ENCODE measurements at places on chromosomes 11 and 22. TPM values are rescaled to one million over a fixed set of nuclear protein-coding genes. Genes with fewer than 3 reads are reported as not detected.

Gene C11orf91
- total RNA-seq: not detected

Gene CHRM4
- not detected for total RNA-seq

Gene C1QTNF4
- not detected for total RNA-seq

Gene THY1
- total RNA-seq: 200 TPM

Gene LRRC74B
- total RNA-seq: not detected

Gene TYR
- not detected for total RNA-seq
